ENCODE measurements at places on chromosomes 6 and 20.

- DNase-seq = no peak
These were observed 394.3 kb downstream of the MAFB start for GRCh38 chr20:40294747-40295146.

DNA sequence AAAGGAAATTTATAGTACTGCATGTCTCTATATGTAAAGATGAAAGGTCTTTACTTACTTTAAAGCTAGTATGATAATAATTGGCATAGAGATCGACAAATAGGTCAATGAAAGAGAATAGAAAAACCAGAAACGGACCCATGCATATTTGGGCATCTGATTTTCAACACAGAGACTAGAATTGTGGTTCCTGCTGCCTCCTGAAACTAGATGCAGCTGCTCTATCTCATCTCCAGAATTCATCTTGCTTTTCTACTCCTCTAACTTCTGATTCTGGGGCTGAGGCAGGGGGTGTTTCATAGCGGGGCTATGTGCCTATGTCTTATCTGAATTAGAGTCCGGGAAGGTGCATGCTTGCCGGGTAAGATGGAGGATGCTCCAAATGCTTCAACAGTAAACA, 105.9 kb downstream of the ADTRP start:
- DNase-seq = no peak

- no peak for DNase-seq
These were observed 31.3 kb downstream of the MBOAT1 start for GRCh38 chr6:20180935-20181334.

GRCh38 chr20:16241911-16242310, 331.3 kb downstream of the KIF16B start:
- no peak for DNase-seq

GRCh38 chr6:130070792-130071191, 52.4 kb downstream of the L3MBTL3 start:
- DNase-seq = no peak

DNA sequence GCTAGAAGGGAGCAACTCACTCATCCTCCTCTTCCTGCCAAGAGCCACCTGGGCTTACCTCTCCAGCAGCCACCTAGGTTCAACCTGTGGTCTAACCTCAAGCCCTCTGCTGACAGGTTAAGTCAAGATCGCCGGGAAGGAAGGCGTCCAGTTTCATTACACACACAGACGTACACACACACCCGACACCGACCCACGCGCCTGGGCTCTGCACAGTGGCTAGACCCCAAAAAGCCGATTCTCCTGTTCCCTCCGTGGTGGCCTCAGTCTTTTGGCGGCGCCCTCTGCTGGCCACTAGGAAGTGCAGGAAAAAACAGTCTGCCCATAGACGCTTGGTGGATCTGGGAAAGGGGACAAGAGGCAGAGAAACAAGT, 52.8 kb downstream of the MRPL14 start:
- DNase-seq = no peak

DNA sequence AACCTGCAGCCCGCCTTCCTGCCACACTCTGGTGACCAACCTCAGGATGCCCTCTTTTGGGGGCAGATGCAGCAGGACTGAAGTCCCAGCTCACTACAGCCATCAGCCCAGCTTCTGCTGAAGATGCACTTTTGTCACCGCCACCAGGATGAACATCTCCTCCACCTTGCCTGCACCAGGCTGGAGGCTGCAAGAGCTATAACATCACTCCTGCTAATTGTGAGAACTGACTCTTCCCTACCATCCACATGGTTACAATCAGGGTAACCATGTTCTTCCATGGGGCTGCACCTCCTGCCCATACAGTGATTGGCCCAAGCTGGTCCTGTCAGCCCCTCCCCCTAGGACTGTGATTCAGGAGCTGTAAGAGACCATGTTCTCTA, 2.0 kb upstream of the ACTL10 start:
- DNase-seq = no peak

GRCh38 chr20:63363981-63364561, 2.9 kb upstream of the CHRNA4 start:
- no peak for DNase-seq

DNA sequence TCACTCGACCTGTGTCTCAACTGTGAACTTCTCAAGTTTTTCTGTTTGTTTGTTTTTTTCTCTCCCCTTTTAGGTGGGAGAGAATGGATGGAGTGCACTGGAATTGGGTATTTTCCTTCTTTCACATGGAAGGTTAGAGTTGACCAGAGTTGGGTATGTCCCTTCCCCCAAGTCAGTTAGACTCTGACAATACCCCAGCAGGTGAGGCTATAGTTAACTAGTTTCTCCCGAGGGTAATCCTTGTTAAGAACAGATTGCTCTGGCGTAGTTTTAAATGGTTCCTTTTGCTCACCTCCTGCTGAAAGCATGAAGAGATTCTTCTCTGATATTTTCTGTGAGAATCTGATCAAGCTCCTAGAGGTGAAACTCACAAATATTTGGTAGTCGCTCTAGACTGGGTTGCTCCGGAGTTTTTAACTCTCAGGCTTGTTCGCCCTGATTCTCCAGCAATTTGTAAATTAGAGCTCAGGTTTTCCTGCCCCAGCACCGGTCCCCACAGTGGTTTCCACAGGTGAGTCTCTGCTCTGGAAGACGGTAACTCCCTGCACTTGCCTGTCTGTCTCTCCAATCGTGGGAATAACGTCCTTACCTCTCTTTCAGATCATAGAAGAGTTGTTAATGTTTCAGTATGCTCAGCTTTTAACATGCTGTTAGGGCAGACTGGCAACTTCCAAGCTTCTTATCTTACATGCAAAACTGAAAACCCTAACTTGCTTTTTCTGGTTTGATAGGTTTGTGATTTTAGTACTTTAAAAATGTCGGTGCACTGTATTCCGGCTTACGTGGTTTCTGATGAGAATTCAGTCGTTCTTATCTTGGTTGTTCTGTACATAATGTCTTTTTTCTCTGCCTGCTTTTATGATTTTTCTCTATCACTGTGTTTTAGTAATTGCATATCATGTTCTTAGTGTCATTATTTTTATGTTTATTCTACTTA, 111.2 kb upstream of the HIVEP1 start:
- DNase-seq = no peak

DNA sequence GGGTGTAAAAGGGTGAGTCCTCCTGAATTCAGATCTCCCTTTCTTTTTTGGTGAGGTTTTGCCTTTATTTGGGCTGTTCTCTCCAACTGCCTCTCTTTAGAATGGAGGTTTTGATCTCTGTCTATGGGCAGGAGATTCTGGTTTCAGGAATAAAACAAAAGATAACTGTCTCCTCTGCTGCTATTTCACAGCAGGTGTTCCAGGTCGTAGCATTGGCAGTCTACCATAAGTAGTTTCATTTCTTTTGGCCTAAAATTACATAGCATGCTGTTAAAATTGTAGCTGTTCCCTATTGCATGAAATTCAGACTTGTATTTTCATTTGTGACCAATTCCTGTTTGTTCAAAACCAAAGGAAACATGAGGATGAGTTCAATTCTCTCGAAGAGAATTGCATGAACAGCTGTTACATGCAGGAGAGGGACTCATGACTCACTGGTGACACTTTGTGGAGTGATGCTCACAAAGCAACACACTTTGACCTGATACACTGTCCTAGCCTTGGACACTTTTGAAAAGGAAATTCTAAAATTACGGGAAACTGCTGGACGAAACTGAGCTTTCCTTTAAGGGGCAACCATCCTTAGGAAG, 76.8 kb upstream of the SIRPG start:
- DNase-seq = peak; percentile 11

DNA sequence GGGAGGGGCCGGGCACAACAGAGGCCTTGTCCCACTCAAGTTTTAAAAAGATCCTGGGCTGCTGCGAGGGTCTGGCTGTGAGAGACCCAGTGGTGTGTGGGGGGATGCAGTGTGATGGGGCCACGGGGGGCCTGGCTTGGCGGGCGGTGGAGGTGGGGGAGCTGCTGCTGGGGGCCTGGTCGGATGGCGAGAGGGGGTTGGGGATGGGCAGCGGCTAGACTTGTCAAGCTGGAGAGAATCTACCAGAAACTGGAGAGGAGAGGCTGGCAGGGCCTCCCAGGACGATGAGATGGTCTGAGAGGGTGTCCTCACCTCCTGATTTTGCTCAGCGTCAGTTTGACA, 5.1 kb downstream of the RPS21 start:
- no peak for DNase-seq

DNA sequence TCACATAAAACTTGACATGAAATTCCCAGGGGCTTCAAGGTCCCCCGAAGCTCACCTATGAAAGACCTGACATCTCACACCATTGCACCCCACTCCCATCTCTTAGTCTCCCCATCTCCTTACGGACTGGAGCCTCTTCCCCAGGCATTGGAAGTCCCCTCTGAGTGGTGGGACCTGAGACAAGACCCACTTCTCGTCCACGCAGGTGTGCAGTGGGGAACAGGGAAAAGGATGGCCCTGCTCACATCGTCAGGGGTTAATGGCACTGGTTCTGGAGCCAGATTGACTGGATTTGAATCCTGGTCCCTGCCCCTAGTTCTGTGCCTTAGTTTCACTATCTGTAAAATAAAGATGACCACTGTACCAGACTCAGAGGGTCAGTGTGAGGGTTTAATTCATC, 15.5 kb downstream of the ADGRF1 start:
- no peak for DNase-seq

GRCh38 chr6:107280791-107281190, 165.5 kb upstream of the BEND3 start:
- DNase-seq = no peak

- no peak for DNase-seq
These were observed 1081.7 kb downstream of the KIF16B start for GRCh38 chr20:15491575-15491974.

GRCh38 chr20:39851459-39851858, 837.6 kb downstream of the MAFB start:
- no peak for DNase-seq

GRCh38 chr6:44304282-44305199, 8.6 kb downstream of the AARS2 start:
- no peak for DNase-seq

DNA sequence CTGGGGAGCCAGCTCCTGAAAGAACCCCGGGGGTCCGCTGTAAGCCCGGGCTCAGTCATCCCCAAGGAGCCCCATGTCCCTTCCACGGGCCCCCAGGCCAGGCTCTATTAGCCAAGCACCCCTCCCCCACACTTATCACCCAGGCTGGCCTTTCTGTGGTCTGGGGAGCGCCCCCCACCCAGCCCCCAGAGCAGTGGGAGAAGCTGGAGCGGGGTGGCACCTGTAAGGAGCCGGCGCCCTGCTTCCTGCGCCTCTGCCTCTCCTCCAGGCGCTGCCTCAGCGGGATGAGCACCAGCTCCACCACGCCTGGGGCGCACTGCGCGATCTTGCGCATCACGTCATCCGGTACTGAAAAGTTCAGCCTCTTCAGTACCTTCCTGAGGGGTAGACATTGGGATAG, 2.3 kb downstream of the SPEF1 start:
- no peak for DNase-seq

DNA sequence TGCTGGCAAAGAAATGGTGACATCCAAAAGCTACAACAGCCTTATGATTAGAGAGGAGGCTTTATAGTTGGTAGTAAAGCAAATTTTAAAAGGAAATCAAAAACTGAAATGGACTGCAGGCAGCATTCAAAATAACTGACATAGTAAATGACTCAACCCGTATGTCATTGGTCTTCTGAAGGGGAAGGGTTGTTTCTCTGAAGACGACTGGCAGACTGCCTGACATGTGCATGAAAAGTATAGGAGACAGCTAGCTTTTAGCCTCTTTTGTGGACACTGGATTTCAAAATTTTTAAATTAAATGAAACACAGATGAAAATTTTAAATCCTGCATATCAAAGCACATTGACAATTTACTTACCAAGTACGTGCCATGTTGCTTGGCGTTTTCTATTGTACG, 90.7 kb downstream of the TRMT6 start:
- no peak for DNase-seq

DNA sequence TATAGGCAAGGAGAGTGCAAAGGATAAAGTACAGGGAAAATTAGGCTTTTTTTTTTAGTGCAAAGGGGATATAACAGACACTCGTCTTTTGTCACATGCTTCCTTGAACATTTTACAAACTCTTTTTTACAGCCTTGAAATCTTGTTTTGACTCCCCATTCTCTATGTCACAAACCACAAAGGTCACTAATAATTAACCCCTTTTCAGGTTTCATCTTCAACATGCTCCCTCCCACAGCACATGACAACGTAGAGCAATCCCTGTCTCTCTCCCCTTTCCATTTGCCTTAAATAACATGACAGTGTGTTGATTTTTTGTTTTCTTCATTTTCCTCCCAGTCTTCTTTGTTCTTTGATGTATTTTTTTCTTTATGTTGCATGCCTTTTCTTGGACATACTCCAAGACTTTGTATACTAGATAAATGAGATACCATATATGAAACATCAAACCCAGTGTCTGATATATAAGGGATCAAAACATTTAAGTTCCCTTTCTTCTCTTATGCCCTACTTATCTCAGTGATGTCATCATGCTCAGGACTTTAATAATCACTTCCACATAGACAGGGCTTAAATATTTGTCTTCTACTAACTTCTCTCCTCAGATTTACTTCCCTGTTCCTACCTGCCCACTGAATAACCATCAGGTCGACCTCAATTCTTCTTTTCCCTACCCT, 378.7 kb upstream of the HSF2 start:
- DNase-seq = no peak

DNA sequence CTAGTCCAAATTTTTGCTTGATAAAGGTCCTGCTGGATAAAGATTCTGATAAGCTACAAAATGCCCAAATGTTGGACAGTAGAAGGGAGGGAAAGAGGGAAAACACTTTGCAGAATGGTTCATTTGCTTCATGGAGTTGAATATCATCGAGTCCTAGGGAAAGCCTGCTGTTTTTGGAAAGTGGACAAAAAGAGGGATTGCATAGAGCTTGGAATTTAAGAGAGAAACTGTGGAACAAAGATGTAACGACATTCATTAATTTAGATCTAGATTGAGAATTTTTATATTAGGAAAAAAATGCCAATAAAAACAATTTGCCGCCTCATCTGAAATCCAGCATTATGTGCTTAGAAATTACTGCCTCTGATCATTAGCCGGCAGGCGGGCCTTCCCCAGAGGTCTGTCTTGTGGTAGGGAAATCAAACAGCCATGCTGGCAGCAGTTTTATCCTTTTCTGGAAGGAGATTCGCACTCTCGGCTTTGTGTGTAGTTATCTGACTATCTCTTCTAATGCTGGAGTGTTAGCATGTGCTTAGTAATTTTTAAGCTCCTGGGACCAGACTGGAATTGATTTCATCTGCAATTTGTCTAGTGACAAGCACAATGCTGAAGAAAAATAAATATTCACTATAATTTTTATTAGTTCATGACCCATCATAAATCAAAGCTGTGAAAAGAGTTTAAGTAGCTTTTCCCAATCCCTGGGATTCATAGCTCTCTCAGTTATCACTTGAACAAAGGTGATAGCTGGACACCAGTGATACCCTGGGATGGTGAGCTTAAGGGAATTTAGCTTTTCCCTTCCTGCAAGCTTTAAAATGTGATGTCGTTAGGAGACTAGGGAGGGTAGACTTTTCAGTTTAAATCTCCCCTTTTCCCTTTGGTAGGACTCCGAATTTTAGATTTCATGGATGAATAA, 329.5 kb downstream of the PRL start:
- no peak for DNase-seq
